ENCODE measurements at places on chromosomes 11 and 22.

DNA sequence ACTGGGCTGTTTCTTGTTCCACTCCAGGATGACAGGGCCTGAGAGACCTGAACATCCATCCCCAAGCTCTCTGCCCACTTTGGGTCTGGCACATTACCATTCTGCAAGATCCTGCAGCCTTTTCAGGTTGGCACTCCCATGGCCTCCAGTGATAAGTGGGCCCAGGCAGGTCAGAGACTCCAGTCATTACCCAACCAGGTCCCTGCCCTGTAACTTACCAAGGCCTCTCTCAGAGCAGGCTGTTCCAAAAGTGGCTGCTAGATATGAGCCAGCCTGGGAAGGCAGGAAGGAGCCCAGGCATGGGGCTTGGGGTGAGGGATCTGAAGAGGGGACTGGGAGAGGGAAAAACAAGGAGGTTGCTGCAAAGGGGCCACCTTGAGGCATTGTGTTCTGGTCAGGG, 35.9 kb downstream of the KCNQ1OT1 start:
- no peak for DNase-seq

DNA sequence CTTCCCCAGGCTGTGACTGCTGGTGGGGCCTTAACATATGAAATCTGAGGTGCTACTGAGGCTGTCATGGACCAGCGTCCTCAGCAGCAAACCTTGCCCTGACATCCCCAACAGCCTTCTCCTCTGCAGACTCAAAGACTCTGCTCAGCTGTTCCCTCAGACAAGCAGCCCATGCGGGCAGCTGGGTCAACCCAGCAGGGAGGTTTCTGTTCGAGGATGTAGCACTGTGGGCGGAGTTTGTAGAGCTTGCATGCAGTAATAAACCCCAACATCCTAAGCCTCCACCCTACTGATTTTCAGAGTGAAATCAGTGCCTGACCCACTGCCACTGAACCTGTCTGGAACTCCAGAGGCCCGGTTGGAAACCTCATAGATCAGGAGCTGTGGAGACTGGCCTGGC, 88.8 kb upstream of the XKR3 start:
- DNase-seq = no peak

DNA sequence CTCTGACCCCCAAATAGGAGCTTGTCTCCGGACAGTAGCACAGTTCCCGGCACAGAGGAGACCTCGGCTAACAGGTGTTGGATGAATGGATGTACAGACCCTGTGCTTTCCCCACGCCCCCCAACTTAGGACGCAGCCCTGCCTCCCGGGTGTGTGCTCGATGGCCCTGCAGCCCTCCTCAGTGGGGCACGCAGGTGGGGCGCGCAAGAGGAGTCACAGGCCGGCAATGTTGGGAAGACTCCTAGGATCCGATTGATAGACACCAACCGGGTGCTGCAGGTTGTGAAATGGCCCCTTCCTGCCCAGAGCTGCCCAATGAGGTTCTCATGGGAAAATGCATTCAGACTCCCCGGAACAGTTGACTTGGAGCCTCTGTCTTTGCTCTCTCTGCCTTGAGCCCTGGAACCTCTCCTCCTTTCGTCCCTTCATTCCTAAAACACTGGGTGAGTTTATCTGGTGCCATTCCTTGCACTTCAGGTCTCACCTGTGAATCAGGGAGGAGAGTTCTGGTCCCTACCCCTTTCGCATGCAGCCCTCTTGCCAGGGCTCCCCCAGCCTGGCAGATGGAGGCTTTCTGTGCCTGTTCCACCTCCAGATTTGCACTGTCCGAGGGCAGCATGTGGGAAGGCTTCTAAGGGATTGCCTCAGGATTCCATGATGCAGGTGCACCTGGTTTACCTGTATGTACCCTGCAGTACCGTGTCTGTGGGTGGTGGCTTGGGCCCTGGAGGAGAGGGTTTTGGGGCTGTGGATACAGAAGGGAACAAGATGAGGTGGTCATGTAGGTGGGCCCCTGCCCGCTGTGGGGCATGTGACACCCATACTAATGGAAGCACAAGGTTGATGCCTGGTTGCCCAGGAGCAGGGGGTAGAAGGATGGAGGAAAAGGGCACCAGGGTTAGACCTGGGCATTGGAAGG, 1.2 kb downstream of the MICALL1 start:
- no peak for DNase-seq

GRCh38 chr11:7056828-7057513, 31.8 kb upstream of the RBMXL2 start:
- DNase-seq = no peak

DNA sequence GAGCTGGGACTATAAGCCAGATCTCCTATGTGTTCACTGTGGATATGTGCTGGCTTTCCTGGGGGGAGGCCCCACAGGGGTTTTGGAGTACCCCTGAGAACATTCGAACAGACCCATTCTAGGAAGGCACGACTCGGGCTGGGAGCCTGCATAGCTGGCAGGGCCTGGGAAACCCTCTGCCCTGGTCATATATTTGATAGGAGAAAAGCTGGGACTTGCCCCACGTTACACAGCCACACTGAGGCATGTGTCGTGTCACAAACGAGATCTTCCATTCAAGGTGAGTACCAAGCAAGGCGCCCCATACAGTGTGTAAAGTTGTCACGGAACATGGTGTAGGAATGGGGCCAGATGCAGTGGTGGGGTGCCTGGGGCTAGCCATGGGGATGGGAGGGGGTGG, 11.2 kb downstream of the MYO7A start:
- no peak for DNase-seq

GRCh38 chr11:61883947-61884346, 7.4 kb downstream of the FADS3 start:
- no peak for DNase-seq

GRCh38 chr11:7656704-7657103, 16.6 kb downstream of the CYB5R2 start:
- no peak for DNase-seq

GRCh38 chr22:25051983-25052710, 99.6 kb downstream of the KIAA1671 start:
- DNase-seq = no peak

DNA sequence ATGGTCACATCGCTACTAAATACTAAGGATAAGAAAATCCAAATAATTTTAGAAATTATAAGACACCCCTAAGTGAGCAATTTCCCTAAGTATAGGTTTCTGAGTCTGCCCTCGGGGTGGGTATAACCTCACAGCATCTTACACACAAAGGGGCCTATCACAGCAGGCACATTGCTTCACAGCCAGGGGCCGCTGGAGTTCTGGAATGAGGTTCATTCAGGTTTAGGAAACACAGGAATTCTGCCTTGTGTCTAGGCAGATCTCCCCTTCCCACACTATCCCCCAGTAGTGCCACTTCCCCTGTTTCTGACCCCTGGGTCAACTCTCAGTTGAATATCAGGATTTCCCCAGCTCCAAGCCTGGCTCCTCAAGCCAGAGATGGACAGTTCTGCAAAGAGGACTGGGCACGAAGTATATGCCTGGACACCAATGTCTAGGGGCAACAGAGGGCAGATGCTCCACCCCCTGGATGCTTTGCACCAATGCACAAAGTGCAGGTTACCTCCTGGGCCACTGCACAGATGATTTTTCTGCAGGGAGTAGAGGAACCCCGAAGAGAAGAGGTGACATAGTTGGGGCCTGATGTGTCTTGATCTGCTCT, 11.4 kb downstream of the TUBA8 start:
- no peak for DNase-seq

DNA sequence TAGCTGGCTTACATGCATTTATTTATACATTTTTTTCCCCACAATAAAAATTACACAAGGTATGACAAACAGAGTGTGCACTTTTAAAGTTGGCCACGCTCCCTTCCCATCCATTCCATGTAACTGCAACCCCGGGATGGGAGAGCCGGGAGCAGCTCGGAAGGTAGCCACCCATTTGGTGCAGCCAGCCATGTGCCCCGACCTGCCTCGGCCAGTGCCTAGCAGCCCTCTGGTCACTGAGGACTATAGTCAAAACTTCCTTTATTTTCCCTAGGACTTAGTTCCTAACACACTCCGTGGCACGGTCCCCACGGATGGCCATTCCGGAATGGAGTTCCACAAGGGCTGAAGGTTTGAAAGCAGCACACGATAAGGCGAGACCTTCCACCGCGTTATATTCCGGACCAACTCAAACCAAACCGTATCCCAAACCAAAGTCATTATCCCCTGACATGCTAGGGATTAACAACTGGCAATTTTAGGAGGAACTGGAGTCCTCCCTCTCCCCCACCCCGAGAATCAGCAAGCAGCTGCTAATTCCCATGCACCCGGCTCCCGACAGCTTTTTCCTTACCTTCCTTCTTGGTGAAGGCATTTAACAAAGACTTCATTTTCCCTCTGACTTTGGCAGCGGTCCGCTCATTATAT, 426.4 kb downstream of the SHANK2 start:
- no peak for DNase-seq

- DNase-seq = no peak
These were observed 138.0 kb downstream of the TRPC6 start for GRCh38 chr11:101445761-101446160.

GRCh38 chr11:95625164-95625900, 164.2 kb downstream of the FAM76B start:
- DNase-seq = no peak

GRCh38 chr11:50074161-50074560, 41.5 kb downstream of the OR4C45 start:
- DNase-seq = no peak

GRCh38 chr11:61194169-61194671, 9.1 kb upstream of the PGA3 start:
- DNase-seq = no peak

DNA sequence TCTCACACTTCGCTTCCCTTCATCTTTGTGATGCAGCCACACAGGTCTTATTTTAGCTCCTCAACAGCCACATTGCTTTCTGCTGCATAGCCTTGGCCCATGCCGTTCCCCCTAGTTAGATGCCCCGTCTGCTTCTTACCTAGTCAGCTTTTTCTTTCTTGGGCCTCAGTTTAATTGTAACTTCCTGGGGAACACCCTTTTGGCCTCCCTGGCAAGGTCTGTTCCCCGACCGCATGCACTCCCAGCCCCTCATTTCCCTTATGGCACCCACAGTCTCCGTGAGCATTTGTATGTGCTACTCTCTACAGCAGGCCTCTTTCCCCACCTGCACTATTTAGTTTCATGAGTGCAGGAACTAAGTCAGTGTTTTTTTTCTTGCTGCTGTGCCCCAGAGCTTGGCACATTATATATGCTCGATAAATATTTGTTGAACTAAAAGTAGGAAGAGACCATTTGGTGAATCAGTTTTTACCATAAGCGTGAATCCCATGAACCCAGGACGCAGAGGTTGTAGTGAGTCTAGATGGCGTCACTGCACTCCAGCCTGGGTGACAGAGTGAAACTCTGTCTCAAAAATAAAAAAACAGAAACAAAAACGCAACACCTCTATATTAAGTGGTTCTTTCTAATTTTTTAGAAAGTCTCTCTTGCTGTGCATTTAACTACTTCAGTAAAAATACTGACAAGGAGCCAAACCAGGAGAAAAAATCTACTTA, 38.5 kb downstream of the TNRC6B start:
- no peak for DNase-seq

DNA sequence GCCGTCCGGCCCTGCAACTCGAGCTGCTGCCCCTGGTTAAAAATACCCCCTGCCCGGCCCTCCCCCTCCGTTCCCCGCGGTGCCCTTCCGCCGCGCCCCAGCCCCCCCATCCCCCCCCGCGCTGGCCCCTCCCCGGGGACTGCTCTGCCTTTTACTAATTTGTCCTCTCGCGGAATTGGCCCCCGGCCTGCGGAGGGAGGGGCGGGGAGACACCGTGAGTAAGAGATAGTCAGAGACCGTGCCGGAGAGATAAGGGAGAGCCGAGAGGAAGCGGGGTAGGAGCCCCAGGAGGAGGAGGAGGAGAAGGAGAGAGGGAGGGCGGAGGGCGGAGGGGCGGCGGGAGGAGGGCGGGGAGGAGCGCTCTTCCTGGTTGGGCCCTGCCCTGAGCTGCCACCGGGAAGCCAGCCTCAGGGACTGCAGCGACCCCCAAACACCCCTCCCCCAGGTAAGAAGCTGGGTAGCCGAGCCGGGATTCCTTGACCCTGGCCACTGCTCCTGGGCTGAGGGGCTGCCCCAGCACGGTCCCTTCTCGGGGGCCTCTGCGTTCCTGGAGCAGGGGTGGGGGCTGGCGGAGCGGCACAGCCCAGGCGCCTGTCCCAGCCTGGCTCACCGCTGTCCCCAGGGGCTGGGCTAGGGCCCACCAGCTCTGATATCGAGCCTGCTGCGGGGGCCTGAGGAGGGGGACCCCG, at the start of gene CAPN1:
CAPN1 (plus strand) TSS at position 360 of the 689 bp plus-strand sequence. CDS start 774 bp downstream, outside the sequence.
- peak; percentile 87 for DNase-seq

DNA sequence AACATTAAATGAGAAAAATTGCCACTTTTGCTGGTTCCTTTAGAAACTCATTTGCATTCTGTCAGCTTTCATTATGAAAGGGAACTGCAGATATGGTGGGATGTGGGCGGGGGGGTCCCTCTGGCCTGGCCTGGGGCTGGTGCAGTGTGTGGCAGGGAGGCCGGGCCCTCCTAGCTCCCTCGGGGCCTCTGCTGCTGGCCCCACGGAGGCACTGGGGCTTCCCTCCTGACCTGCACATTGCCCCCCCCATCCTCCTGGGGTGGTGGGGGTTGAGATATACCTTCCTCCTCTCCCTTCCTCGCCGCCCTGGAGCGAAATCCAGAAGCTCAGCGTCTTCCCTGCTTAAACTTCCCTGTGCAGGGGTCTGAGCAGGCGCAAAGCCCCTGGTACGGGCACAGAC, 1005.9 kb downstream of the BRD1 start:
- no peak for DNase-seq

DNA sequence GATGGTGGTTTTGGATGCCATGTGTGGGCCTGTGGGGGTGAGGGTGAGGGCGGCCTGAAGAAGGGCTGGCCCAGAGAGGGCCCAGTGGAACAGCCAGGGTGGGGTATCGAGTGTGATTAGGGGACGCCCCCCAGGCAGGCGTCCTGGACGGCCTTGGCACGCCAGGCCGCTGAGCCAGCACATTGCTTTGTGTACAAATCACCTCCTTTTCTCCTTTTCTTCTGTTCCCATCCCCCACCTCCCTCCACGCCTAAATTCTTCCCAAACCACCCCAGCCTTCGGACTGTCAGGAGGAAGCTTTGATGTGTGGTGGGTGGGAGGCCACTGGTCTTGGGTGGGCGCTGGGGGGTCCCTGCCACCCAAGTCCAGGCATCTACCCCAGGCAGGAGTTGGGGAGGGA, 7.8 kb upstream of the CD248 start:
- DNase-seq = no peak

DNA sequence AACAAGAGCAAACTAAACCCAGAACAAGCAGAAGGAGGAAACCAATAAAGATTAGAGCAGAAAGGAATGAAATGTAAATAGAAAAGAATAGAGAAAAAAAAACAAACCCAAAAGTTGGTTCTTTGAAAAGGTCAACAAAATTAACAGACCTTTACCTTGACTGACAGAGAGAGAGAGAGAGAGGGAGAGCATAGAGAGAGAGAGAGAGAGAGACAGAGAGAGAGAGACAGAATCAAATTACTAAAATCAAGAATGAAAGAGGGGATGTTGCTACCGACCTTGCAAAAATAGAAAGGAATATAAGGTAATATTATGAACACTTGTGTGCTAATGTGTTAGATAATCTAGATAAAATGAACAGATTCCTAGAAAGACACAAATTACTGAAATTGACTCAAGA, 22.6 kb upstream of the AMPD3 start:
- no peak for DNase-seq

DNA sequence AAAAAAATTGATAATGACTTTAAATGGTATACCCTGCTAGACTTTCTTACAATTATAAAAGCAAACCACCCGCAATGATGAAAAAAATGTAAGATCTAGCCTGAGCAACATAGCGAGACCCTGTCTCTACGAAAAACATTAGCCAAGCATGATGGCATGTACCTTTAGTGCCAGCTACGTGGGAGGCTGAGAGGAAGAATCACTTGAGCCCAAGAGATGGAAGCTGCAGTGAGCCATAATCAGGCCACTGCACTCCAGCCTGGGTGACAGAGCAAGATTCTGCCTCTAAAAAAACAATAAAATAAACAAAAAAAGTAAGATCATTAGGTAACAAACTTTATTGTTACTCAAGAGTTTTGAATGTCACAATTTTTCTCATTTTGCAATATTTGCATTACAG, 39.2 kb downstream of the KMT5B start:
- DNase-seq = no peak

Data from HCT116 (cell line).